Fibroblast of skin of right quadriceps (primary cell): ENCODE measurements at places on chromosomes 12 and 14.

- DNase-seq: no peak
These were observed 20.8 kb downstream of the SUSD6 start for GRCh38 chr14:69632164-69632563.

DNA sequence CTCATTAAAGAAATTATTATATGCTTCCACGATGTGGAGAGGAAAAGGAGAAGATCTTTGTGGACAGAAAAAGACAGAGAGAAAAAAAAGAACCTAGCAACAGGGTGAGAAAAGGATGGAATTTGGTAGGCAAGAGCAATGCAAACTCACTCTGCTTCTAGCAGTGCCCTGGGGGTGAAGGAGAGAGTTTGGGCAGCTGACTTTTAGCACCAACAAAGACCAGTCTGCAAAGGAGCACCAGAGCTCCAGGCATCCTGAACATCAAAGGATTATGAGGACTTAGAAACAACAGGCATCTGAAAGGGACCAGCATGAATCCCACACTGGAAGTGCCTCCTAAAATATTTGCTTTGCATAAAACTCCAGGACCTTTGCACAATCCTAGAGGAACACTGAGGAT is 32.8 kb upstream of the RERG start:
- no peak for DNase-seq

- DNase-seq: no peak
These were observed 133.6 kb upstream of the DNM1L start for GRCh38 chr12:32545413-32545980.

DNA sequence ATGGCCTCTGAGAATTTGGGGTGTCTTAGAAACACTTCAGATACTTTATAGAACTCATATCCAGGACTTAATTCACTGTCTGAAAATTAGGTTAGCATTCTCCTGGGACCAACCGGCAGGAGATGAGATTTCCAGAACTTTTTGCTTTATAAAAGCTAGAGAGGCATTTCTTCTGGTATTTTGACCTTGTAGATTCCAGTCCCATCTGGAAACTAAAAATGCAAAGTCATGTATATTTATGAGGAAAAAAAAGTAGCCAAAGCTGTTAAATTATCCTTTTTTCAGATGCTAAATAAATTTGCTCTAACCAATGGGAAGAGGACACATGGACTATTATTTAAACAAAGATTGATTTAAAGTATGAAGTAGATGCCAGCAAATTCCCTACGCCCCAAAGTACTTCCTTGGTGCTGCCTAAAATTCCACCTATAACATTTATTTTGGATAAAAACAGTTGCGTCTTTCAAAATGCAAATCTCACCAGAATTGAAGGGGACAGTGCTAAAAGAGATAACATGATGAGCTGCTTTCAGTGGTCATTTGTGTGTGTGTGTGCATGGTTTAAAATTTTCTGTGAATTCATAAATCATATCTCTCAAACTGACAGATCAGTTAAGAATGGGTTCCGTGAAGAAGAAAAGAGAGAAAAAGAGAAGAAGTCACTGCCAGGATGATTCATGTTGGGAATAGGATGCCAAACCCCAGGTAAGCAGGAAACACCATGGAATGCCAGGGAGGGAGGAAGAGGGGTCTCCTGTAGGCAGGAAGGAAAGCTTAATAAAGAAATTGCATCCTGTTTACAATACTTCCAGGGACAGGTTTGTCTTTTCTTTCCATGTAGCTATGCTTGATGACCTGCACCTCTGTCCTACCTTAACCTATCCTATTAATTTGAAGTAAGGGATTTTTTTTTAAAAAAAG is 97.7 kb upstream of the RGS6 start:
- DNase-seq: no peak

- DNase-seq: peak; percentile 20
These were observed 52.3 kb upstream of the CCND2 start for GRCh38 chr12:4221258-4221620.

GRCh38 chr12:7985802-7986418 is 46.6 kb upstream of the FOXJ2 start:
- DNase-seq: no peak

DNA sequence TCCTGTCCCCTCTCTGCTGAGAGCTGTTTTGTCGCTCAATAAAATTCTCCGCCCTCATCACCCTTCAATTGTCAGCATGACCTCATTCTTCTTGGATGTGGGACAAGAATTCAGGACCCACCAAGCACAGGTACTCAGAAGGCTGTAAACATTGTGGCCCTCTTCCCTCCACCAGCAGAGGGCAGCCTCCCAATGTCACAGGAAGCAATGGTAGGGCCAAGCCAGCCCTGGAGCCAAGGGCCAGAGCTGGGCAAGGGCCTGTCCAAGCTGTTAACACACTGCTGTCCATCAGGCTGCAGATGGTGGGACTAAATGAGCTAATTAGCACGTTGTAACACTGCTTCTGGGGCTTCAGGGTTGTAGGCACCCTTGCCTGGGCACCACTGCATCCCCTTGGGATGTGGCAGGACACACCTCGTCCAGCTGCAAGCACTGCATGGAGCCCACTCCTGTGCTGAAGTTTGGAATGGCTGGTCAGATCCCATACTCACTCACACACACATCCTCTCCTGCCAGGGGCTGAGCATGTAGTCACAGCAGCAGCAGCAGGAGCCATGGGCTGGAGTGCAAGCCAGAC is 62.7 kb upstream of the HECTD1 start:
- DNase-seq: no peak

GRCh38 chr14:69096781-69097475 is 56.0 kb downstream of the DCAF5 start:
- DNase-seq: no peak

GRCh38 chr12:5437589-5437988 is 5.7 kb downstream of the NTF3 start:
- DNase-seq: no peak

DNA sequence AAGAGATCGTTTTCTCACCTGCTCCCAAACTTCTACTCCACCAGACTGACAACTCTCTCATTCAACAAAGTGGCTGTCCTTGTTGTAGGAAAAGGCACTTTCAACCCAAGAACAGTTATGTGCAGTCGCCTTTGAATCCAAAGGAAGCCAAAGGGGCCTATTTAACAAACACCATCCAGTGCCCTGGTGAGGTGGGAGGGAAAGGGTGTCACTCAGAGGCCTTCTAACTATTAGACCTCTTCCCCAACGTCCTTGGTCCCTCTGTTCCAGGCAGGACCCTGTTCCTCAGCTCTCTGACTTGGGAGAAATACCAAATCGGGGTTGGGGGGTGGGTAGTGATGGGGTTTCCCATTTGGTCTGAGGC is 3.2 kb downstream of the SIX4 start:
- no peak for DNase-seq

DNA sequence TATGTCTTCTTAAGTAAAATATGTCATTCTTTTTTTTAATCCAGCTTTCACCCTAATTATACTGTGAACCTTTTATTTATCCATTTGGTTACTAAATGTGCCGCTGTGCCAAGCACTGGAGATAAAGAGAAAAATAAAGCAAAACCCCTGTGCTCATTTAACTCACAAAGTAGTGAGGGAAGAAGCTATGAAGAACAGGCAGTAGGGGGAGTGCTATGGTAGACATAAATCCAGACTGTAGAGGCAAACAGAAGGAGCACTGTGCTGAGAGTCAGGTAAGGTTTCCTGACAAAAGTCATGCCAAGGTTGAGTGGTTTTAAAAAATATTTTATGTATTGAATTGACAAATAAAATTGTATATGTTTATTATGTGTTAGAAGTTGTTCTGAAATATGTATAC is 188.5 kb upstream of the SYT10 start:
- DNase-seq: no peak

DNA sequence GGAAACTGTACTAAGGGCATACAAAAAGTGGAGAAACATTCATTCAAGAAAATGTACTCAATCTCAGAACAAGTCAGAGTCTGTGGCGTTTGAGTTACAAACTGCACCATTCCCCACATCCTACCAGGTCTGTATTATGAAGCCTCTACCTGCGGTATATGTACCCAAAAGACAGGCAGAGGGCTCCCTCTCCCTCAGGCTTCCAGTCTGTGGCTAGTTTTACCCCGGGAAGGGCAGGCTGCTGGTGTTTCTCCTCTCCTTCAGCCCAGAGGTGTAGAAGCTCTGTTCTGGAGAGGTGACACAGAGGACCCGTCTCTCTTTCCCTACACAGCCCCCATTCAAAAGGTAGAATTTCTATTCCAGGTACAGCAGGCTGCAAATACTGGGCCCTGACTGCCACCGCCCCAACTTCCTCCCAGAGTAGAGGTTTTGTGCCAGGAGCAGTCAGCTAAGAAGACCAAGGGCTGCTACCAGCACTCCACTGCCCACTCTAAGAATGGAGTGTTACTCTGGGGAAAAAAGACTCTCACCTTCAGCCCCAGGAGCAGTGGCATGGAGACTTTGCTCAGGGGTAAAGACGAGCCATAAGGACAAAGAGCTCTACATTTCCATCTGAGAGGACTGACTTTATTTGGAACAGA is 39.4 kb downstream of the PARP11 start:
- DNase-seq: no peak

- DNase-seq: peak; percentile 55
These were observed 68.1 kb downstream of the ETV6 start for GRCh38 chr12:11717519-11717961.

- no peak for DNase-seq
These were observed 329.8 kb upstream of the SFSWAP start for GRCh38 chr12:131380965-131381705.

- no peak for DNase-seq
These were observed 32.5 kb downstream of the PSMC1 start for GRCh38 chr14:90288651-90289355.

DNA sequence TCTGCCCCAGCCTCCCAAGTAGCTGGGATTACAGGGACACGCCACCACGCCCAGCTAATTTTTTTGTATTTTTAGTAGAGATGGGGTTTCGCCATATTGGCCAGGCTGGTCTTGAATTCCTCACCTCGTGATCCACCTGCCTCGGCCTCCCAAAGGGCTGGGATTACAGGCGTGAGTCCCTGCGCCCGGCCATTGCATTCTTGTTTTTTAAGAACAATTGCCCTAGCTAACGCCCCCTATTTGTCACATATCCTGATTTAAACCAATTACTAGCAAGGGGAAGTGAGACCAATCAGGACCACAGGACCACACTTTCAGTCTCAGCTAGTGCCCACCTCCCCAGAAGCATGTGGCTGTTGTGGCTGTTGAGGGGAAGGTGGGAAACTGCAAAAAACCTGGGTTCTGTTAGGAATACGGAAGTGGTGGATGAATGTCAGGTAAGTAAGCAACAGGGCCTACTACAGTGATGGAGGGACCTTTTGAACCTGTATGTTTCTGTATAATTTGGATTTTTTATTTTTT is 37.8 kb upstream of the NFYB start:
- no peak for DNase-seq

GRCh38 chr14:91754819-91755218 is 22.9 kb upstream of the CATSPERB start:
- DNase-seq: no peak

DNA sequence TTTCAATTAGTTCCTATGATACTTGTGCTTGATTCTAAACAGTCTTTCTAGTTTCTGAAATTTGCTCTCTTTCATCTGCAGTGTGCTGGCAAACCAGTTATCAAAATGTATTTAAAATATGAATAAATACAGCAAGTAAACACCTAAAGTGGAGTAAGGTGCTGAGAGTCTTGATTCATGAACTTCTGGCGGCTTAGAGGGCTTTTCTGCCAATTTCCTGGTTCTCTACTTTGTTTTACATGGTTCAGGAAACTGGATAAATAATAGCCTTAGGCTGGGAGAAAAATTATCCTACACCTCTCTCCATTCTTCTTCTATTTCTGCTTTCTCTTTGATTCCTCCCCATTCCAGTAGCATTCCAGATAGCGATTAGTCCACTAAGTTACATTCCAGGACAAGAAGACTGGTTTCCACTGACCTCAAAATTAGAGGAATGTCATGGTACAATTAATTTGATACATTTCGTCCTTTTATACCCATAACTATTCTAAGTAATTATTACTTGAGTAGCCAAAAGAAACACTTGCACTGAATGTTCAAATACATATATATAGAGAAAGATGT is 14.9 kb downstream of the ATP2B1 start:
- DNase-seq: peak; percentile 37

DNA sequence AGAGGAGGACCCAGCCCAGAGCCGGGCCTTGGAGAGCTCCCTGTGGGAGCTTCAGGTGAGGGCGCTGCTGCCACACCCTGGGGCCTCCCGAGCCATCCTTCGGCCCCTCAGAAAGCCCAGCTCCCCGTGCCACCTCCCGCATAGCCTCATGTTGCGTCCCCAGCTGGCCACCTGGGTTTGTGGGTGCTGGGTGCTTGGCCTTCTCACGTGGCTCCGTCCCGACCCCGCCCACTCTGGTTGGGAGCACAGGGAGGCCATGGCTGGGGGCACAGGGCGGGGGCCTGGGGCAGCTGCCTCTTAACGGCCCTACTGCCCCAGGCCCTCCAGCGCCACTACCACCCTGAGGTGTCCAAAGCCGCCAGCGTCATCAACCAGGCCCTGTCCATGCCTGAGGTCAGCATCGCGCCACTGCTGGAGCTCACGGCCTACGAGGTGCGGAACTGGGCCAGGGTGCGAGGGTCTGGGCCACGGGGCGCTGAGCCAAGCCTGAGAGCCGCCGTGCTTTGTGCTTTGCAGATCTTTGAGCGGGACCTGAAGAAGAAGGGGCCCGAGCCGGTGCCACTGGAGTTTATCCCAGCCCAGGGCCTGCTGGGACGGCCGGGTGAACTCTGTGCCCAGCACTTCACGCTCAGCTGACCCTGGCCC is 7.6 kb downstream of the NOC4L start:
- no peak for DNase-seq

GRCh38 chr14:68312884-68313610 is 479.8 kb downstream of the ZFP36L1 start:
- no peak for DNase-seq

DNA sequence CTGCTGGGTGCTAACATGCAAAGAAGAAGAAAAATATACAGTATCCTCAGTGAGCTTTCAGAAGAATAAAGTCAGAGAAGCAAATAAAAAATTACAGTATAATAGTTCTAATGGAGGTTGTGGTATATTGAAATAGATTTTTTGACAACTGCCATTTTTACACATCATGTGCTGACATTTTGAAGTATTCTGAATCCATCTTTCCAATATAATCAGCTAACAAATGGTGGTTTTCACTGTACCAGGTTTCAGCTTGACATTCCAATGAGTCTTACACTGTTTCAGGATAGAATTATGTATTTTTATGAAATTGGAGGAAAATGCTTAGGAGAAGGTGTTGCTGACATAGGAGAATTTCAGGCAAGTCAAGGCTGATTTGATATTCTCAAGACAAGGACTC is 26.3 kb upstream of the TBC1D30 start:
- no peak for DNase-seq

DNA sequence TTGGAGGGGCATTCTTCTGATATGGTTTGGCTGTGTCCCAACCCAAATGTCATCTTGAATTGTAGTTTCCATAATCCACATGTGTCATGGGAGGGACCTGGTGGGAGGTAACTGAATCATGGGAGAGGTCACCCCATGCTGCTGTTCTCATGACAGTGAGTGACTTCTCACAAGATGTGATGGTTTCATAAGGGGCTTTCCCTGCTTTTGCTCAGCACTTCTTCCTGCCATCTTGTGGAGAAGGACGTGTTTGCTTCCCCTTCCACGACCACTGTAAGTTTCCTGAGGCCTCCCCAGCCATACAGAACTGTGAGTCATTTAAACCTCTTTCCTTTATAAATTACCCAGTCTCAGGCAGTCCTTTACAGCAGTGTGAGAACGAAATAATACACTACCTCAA is 382.4 kb downstream of the VRK1 start:
- DNase-seq: peak; percentile 51

GRCh38 chr12:6839482-6840201 is 1.1 kb upstream of the GNB3 start:
- DNase-seq: no peak

- peak; percentile 47 for DNase-seq
These were observed 981.4 kb downstream of the BCL11B start for GRCh38 chr14:98290596-98290995.
